ENCODE measurements at places on chromosomes 6 and 20.

- DNase-seq = no peak
Observed at GRCh38 chr6:11380549-11380948, 148.1 kb upstream of the NEDD9 start.

DNA sequence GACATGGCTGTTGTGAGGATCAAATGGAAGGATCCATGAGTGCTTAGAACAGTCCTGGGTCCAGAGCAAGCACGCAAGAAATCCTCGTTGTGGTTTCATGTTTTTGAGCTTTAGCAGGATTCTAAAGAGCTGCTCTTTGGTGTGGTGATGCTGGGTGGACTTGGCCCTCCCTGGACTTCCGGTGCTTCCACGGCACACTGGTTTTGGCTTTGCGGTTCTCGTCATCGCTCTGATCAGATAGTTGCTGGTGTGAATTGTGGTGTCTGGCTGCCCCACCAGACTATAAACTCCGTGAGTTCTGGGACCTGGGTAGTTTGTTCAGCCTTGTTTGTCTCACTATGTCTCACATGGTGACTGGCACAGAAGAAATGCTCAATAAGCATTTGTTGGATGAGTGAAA, 3.3 kb downstream of the HNF4A start:
- no peak for DNase-seq

DNA sequence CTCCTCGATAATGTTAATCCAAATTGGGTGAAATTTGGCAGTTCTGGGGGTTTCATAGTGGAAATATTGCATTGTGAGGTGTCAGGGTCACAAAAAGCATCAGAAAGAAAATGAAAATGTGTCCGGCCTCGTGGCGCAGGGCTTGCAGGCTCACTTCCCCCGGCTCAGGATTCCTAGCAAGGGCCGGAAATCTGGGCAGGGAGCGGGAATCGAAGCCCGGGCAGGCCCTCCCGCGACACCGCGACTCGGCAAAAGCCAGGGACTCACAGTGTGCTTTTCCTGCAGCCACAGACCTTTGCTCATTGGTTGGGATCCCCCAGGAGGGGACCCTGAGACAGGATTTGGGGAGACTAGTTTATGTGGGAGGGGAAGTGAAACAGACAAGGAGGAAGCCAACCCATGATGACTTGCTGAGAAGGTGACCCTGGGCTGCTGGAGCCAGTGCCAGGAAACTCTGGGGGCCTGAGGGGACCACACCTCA, 847 bp upstream of the CD93 start:
- no peak for DNase-seq

- DNase-seq = no peak
Observed at GRCh38 chr20:32775336-32775991, 13.3 kb downstream of the DNMT3B start.

GRCh38 chr20:532530-532929, 11.1 kb downstream of the CSNK2A1 start:
- DNase-seq = no peak

All from H54 (cell line).